ENCODE measurements at places on chromosomes 11 and 22.

- DNase-seq: no peak
Observed at GRCh38 chr11:130580891-130581492, 132.5 kb downstream of the ADAMTS15 start.

DNA sequence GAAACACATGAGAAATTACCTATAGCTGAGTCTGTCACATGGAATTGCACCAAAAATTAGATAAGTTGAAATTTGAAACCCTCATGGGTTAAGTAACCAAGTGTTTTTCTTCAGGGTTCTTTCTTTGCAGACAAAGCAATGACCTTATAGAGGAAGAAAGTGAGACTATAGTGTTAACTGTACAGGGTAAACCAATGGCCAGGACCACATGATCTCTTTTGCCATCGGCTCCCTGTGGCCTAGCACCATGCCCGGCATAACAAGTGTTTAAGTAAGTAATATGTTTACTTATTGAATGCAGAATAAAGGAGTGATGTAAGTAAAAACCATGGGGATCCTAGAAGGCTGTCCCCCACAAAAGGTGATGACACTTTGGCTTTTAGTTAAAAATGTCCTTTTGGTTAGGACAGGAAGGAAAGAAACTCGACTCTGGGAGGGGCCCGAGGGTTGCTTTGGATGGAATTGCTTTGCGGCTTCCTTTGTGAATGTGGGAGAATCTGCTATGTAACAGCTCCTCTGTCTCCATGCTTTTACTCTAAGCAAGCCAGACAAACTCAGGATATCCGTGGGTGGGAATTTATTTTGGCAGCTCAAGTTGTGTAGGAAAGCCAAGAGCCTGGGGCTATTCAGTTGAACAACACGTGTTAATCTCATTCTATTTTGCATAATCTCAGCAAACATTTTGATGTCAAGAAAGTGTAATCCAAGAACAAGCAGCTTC is 454.7 kb downstream of the INSC start:
- no peak for DNase-seq

DNA sequence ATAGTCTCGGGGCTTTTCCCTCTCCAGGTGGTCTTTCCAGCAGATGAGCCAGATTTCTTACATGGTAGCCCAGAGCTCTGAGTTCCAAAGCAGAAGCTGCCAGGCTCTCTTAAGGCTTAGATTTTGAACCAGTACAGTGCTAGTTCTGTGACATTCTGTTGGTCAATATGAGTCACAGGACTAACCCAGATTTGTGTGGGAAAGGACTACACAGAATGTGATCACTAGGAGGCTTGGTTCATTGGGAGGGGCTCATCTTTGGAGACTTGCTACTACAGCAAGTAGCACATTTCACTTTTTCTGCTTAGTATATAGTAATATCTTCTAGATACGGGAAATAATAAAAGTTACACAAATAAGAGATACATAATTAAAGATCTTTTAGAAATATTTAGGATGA is 24.1 kb downstream of the RNF214 start:
- no peak for DNase-seq

DNA sequence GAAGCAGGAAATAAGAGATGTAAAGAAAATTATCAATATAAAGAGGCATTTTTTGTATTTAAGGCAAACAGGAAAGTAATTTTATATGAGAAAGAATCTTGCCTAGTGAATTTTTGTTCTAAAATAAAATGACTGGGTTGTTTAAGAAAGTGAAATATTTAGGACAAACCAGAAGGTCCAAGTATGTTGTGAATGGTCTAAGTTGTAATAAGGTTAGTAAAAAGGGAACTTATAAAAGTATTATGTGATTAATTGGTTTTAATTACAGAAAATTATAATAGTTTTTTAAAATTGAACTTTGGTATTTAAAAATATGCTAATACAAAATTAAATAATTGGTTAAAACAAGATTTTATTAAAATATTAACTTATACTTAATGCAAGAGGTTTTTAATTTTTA is 26.6 kb upstream of the EI24 start:
- DNase-seq: no peak

GRCh38 chr22:39685336-39686177 is 115.0 kb downstream of the CACNA1I start:
- DNase-seq: no peak

DNA sequence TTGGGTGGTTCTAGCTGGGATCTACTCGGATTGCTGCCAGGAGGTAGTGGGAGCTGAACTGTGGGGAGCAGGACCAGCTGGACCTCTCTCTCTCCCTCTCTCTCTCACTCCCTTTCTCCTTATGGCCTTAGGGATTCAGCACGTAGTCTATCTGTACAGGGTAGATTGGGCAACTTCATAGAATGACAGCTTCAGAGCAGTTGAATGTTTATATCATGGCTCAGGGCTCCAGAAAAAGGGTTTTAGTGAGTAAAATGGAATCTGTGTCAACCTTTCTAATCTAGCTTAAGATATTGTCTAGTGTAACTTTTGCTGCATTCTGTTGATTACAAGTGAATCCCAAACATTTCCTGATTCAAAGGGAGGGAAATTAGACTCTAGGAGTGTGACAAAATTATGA is 127.7 kb upstream of the PDGFD start:
- DNase-seq: no peak

GRCh38 chr11:67484847-67485311 is 2.1 kb downstream of the AIP start:
- DNase-seq: no peak

DNA sequence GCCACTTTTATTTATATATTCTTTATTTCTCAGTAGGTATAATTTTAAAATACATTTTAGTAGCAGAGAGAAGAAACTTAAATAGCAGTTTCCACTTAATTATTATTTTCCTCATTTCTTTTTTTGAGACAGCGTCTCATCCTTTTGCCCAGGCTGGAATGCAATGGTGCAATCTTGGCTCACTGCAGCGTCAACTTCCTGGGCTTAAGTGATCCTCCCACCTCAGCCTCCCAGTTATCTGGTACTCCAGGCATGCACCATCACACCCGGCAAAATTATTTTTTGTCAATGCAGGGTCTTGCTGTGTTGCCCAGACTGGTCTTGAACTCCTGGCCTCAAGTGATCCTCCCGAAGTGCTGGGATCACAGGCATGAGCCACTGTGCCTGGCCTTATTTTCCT is 38.3 kb downstream of the ATG13 start:
- no peak for DNase-seq

DNA sequence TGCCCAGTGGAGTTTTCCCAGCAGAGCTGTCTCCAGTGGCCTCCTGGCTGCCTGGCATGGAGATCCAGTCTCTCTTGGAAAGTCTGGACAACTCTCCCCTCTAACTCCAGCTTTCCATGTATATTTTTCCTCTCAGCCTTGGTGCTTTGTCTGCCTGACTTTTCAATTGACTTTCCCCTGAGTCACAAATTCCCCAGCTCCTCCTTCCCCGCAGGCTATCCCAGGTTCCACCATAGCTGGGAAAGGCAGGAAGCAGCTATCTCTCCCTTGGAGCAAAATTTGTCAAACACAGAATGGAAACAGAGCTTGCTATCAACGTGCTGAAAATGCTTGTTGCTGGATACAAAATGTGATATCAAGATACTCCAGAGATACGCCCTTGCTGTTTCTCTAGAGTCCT is 384.8 kb downstream of the TMEM135 start:
- DNase-seq: no peak

DNA sequence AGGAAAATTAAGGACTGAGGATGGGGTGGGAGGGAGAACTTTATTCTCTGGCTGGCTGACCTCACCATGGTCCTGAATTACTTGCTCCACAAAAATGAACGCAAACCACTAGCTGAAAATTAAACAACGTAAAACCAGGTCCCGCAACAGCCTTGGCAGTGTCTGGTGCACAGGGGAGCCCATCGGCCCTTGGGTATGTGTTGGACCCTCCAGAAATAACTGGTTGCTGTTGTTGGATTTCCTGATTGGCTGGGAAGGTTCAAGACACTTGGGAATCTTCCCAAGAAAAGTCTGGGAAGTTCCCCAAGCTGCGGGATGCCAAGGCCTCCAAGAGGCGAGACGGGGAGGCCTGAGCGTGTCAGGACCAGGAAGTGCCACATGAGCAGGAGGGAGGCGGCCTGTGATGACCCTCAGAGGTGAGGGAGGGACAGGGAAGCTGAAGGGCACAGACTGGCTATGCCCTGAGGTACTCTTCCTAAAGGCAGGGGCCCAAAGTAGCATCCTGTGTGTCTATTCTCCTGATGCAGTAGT is 10.4 kb upstream of the RASL10A start:
- no peak for DNase-seq

- no peak for DNase-seq
Observed at GRCh38 chr11:75152090-75152489, 1.2 kb downstream of the SLCO2B1 start.

DNA sequence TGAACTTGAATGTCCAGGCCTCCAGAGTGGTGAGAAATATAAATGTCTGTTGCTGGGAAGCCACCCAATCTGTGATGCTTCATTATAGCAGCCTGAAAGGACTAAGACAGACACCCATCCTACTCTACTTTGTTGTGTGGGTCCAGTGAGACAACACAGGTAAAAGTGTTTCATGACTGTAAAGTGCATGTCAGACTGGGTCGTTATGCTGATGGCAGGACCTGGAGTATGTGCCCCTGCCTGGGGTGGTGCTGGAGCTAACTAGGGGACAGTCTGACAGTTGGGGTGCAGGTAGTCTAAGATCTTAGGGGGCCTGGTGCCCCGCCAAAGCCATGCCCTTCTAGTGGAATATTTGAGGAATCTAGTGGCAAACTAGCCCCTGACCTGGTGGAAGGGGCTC is 165.6 kb downstream of the TRIM29 start:
- no peak for DNase-seq

- no peak for DNase-seq
Observed at GRCh38 chr11:35215945-35216344, 77.0 kb downstream of the CD44 start.

- DNase-seq: no peak
Observed at GRCh38 chr22:47034905-47035419, 272.5 kb downstream of the TBC1D22A start.

GRCh38 chr11:2904153-2905052 is 18.8 kb upstream of the CDKN1C start:
- DNase-seq: no peak

DNA sequence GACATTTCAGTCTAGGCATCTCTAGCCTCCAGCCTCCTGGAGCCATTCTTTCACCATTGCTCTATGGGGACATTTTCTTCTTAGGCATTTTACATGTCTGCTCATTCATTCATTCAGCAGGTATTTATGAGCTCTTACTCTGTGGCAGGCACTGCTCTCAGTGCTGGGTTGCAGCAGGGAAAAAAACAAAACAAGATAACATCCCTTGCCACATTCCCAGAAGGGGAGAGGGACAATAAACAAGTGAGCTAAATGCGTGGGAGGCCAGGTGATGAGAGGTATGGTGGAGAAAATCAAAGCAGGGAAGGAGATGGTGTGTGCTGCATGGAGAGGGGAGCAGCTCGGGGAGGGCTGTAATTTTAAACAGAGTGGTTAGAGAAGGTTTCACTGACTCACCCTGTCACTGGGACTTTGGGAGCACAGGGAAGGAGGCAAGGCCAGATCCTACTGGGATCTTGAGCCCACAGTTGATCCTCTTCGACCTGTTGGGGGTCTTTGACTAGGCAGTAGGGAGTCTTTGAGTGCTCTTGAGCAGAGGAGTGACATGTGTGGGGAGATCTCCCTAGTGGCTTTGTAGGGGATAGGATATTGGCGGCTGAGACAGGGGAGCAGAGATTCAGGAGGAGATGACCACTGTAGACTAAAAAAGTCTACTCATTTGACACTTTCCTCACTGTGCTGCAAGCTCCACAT is 17.0 kb downstream of the MICAL2 start:
- no peak for DNase-seq

DNA sequence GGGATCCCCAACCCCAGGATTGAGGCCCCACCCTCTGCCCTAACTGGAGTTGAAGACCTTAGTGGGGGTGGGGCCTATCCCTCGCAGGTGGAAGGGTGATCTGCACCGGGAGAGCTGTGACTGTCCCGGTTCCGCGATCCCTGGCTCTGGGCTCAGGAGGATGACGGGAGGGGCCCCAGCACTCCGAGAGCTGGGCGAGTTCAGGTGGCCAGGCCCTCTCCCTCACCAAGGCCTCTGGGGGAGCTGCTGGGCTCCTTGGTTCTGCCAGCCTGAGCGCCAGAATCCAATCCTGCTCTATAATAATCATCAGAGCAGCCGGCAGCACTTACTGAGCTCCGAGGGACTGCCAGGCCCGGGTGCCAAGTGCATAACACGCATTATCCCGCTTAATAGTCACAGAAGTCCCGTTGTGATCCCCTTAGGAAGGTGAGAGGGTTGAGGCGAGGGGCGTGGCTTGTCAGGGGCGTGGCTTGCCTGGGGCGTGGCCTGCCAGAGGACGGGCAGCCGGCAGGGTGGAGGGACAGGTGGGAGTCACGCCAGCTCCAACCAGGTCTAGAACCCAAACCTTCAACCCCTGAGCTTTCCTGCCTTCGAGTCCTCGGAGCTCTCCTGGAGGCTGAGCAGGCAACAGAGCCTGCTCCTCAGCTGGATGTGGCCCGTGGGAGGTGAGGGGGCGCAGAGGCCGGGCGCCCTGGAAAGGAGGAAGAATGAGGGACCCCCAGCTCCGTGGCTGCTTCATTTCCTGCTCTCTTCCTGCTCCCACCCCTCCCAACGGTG is 7.3 kb upstream of the SYT7 start:
- DNase-seq: no peak

DNA sequence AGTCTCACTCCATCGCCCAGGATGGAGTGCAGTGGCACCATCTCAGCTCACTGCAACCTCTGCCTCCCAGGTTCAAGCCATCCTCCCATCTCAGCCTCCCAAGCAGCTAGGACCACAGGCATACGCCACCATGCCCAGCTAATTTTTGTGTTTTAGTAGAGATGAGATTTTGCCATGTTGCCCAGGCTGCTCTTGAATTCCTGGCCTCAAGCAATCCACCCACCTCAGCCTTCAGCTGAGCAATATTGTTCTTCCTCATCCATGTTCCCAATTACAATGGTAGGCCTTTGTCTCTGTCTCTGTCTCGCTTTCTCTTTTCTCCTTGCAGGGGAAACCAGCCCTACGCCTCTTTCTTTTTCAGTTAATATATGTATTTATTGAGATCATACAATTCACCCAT is 10.3 kb downstream of the HSPA8 start:
- no peak for DNase-seq

- DNase-seq: no peak
Observed at GRCh38 chr11:92332986-92333385, 108.4 kb downstream of the FAT3 start.

GRCh38 chr11:92790366-92790765 is 179.1 kb upstream of the MTNR1B start:
- DNase-seq: no peak

All from AG09309 (cell line).